ENCODE measurements at places on chromosomes 2 and 18.

GRCh38 chr2:48257456-48257855 lies 272.5 kb upstream of the STON1 start:
- DNase-seq = no peak

- no peak for DNase-seq
These were observed 25.5 kb downstream of the FHL2 start for GRCh38 chr2:105373344-105373781.

DNA sequence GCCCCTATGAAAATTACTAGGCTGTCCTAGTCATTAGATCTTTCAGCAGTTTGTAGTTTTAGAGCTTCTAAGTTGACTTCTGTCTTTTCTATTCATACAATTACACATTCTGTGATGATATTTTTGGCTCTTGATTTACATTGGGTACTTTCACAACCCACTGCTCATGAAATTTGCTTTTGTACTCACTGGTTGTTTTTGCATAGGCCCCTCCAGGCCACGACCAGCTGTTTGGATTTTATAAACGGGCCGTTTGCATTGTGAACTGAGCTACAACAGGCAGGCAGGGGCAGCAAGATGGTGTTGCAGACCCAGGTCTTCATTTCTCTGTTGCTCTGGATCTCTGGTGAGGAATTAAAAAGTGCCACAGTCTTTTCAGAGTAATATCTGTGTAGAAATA lies 193.8 kb downstream of the RPIA start:
- DNase-seq = no peak

DNA sequence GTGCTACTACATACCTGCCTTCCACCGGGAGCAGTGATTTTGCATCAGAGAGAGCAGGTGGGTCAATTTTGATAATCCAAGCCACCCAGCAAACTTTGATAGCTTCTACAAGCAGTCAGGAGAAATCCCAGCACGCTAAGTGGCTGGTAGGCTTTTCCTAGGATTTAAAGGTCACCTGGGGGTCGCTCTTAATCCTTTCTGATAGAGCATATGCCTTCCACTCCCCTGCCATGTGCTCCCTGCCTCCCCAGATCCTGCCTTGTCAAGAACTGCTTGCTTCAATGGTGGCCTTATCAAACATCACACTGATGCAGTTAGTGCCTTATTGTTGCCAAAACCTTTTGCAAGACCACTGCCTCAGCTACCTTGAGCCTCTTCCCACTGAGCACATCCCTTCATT lies 462.3 kb upstream of the MEX3C start:
- DNase-seq = no peak

- DNase-seq = no peak
These were observed 37.9 kb upstream of the RPL31 start for GRCh38 chr2:100964222-100964621.

DNA sequence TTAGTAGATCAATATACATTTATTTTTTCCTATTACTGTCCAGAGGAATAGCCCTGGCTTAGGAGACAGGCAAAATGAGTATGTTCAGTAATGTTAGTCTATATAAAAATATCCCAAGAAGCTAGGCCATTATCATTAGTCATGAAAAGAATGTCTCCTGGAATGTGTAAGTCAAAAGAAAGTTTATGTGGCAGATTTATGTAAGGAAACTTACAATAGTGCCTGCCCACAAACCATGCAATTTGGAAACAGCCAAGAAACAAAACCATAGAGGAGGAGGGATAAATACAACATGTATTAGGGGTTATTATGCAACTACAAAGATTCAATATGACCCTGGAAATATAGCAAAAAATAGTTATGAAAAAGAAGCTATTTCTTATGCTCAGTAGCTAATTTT lies 96.3 kb downstream of the NOL4 start:
- DNase-seq = no peak
